NCI-H2107 (cell line): ENCODE measurements at places on chromosomes 5 and 9.

- no peak for DNase-seq
These were observed 38.1 kb upstream of the VLDLR start for GRCh38 chr9:2583308-2584013.

DNA sequence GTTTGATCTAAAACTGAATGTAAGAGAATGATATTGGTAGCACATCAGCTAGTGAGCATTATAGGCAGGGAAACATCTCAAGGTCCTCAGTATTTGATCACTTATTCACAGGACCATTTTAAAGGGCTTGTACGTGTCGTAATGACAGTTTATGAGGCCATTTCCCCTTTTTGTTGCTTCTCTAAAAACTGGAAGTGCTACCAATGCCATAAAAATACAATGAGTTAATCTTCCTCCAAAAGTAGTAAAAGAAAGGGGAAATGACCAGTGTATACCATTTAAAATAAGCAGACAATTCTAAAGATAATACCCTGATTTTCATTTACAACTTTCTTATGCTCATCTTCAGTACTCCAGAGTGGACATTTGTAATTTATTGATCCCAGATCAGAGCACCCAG lies 285.8 kb upstream of the PCSK5 start:
- DNase-seq: no peak

DNA sequence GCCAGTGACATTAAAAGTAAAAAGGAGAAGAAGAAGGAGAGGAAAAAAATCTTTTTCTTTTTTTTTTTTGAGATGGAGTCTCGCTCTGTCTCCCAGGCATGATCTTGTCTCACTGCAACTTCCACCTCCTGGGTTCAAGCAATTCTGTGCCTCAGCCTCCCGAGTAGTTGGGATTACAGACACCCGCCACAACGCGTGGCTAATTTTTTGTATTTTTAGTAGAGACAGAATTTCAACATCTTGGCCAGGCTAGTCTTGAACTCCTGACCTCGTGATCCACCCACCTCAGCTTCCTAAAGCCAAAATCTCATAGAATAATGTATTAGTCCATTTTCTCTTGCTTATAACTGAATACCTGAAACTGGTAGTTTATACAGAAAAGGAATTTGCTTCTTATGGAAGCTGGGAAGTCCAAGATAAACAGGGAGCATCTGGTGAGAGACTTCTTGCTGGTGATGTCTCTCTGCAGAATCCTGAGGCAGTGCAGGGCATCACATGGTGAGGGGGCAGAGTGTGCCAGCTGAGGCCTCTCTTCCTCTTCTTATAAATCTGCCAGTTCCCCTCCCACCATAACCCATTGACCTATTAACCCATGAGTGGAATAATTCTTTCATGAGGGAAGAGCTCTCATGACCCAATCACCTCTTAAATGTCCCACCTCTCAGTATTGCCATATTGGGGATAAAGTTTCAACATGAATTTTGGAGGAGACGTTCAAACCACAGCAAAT lies 466.3 kb downstream of the GADD45G start:
- DNase-seq: no peak

DNA sequence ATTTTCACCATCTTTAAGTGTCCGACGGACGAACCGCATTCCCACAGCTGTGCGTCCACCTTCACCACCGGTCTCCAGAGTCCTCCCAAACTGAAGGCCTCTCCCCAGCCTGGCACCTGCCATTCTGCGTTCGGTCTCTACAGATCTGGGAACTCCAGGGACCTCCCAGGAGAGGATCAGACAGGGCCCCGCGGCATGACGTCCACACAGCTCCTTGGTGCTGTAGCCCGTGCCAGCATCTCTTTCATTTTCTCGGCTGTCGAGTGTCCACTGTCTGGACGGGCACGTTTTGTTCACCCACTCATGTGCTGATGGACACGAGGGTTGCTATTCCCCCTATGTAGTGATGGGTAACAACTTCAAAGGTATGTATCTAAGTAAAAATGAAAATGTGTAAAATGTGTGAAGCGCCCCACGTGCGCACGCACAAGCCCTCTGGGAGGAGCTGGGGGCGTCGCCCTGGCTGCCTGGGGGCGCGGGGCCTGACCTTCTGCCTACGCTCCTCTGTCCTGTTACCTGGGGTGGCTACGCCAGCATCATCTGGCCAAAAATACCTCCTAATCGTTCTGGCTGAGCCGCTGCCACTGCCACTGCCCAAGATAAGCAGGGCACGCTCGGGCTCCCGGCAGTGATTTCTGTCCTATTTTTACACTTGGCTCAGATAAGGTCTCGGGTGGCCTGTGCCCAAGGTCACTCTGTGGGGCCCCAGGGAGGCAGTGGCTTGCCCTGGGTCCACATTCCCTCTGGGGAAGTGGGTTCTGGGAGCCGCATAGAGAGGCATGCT lies 10.8 kb upstream of the SLC12A7 start:
- DNase-seq: no peak

GRCh38 chr5:149002053-149002452 lies 60.8 kb downstream of the SH3TC2 start:
- DNase-seq: no peak

DNA sequence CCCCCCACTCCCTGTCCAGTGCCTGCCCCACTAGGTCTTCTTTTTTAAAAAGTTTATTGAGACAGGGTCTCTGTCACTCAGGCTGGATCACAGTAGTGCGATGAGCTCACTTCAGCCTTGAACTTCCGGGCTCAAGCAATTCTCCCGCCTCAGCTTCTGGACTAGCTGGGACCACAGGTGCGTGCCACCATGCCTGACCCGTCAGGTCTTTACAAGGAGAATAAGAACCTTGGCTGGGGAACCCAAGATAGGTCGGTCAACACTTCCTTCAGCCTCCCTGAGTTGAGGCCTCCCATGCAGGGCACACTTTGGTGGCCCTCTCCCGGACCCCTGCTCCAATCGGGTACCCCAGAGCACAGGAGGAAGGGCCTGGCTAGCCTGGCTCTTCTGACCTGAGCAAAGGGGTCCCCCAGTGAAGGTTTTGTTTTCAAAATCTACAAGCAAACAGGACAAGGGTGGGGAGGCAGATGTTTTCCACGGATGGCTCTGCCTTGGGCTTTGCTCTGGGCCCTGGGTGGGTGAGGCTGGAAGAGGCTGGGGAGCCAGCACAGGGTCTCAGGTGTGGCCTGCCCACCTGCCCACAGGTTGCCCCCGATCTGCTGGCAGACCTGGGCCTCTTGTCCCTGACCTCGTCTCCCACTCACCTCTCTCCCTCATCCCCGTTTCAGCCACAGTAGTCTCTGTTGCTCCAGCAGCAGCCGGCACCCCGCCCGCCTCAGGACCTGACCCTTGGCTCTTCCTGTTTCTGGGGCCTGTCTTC lies 108.7 kb upstream of the PHYKPL start:
- no peak for DNase-seq

DNA sequence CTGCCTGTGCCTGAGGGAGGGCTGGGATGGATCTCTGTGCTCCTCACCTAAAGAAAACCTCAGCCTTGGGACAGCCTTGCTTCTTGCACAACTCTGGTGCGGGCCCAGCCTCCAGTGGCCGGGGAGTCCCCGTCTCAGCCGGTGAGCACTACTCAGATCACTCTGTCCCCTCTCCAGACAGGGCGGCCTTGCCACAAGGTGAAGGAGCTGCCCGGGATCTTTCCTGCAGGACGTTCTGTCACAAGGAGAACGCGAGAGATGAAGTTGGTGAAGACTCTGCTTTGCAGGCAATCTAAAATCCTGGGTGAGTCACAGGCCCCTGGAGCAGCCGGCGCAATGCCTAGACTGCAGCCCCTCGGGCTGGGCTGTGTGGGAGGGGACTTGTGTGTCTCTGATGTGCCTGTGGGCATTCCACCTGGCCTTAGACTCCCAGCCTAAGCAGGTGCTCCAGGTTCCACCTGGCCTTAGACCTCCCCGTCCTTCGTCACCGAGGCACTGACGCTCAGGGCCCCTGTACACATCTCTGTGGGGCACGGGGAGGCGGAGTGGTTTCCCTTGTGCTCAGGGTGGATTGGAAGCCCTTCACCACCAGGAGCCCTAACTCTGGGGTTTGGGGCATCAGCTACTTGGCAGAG lies 15.2 kb upstream of the IRX4 start:
- no peak for DNase-seq

DNA sequence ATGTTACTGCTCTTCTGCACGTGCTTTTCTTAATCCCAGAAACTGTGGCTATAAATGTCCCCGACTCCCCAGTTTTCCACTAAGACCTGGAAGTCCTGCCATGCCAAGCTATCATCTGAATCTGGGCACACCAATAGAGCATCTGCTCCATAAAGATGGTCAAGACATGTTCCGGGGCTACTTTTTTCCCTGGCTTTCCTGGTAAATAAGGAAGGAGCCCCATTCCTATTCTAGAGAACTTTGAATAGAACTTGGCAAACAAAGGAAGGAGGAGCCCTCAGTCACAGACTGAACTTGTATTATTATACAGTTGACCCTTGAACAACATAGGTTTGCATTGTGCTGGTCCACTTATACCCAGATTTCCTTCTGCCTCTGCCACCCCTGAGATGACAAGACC lies 182.9 kb downstream of the CCDC192 start:
- no peak for DNase-seq

- no peak for DNase-seq
These were observed 20.1 kb upstream of the IFNB1 start for GRCh38 chr9:21097817-21098216.

- DNase-seq: no peak
These were observed 1037.8 kb downstream of the NR2F1-AS1 start for GRCh38 chr5:92543201-92543600.

DNA sequence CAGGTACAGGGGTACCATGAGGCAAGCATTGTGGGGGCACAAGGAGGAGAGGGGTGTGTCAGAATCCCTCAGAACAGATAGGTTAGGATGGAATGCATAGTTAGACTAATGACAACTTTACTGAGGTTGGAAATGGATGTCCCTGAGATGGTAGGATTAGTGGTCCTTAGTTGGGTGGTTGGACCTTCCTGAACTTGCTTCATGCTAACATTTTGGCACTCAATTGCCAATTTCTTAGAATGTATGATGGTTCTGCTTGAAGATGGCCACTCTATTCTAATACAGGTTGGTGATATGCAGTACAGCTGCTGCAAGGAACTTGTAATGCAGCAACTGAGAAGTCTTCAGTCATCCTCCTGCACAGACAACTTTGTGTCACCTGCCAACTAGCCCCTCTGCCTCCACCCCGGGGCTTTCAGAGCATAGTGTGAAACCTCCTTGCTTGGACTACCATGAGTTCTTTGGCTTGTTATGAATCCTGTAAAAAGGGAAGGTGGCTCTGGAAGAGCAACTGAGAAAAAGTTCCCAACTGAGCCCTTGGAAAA lies 5.4 kb downstream of the CCNI2 start:
- DNase-seq: no peak
